ENCODE measurements at places on chromosomes 2 and 18. TPM values are rescaled to one million over a fixed set of nuclear protein-coding genes. Genes with fewer than 3 reads are reported as not detected.
A peak's percentile ranks its signal among the peaks of the same experiment; 100 is the strongest.

- no peak for DNase-seq
Observed at GRCh38 chr2:60495041-60495625, 58.3 kb downstream of the BCL11A start.

GRCh38 chr18:70216788-70217187 lies 11.3 kb upstream of the RTTN start:
- no peak for DNase-seq

- DNase-seq, result no peak
Observed at GRCh38 chr2:58834404-58834803, 593.3 kb upstream of the FANCL start.

DNA sequence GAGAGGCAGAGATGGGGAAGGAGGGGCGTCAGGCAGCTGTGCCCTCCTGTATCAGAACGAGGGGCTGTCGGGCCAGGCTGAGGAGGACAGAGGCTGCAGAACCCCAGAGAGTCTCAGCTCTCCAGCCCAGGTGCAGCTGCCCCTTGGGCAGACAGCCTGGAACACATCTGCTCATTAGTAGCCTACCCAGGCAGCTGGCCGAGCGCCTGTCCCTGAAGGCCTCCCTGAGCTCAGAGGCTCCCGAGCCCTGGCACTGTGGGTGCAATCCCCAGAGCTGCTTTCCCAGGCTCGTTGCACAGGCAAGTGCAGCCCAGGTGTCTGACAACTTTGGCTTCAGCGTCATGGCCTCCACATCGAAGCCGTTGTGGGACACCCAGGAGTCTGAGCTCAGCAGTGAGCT lies 13.1 kb upstream of the TMEM185B start:
- DNase-seq, result no peak

DNA sequence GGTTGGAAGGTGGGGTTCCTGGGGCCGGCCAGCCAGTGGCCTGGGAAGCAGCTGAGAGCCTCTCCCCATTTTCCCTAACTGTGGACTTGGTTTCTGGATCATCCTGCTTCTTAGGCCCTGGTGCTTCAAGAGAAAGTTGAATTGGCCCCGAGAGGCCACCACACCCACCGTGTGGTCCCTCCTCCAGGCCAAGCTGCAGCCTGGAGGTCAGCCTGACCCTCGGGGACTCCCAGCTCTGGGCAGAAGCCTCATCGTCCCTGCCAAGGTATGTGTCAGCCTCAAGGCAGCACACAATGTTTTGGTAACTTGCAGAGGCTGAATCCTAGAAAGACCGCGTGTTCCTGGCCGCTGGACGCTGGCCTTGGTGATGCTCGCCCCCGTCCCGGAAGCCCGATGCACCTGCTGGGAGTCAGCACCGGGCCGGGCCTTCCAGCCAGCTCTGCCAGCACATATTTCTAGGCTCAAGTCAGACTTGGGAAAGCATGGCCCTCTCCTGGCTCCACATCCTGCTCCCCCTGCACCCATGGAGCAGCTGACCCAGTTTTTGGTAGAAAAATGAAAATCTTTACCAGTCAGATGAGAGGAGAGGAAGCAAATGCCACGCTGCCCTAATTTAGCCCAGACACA lies 72.6 kb downstream of the ACTR2 start:
- DNase-seq, result peak; percentile 90

DNA sequence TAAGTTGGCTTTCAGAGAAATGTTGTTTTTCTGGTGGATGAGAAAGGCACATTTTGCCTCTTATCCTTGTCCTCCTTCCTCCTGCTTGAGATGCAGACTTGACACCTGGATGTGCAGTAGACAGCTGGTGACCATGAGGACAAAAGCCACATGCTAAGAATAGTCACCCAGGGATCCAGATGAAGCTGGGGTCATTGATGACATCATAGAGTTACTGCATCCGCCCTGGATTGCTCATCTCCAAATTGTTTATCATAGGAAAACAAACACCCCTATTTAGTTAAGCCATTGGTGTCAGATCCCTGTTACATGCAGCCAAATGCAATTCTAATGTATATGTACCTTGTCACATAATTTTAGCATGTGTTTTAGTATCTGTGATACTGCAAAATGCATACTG lies 16.3 kb upstream of the SLC1A4 start:
- DNase-seq, result no peak

GRCh38 chr18:79784071-79784913 lies 13.4 kb upstream of the KCNG2 start:
- DNase-seq, result peak; percentile 63

- no peak for DNase-seq
Observed at GRCh38 chr18:75031717-75032317, 177.1 kb downstream of the PTGR3 start.

- DNase-seq, result no peak
Observed at GRCh38 chr2:159650574-159650973, 34.2 kb upstream of the BAZ2B start.

GRCh38 chr18:77634494-77634893 lies 384.8 kb downstream of the GALR1 start:
- no peak for DNase-seq

DNA sequence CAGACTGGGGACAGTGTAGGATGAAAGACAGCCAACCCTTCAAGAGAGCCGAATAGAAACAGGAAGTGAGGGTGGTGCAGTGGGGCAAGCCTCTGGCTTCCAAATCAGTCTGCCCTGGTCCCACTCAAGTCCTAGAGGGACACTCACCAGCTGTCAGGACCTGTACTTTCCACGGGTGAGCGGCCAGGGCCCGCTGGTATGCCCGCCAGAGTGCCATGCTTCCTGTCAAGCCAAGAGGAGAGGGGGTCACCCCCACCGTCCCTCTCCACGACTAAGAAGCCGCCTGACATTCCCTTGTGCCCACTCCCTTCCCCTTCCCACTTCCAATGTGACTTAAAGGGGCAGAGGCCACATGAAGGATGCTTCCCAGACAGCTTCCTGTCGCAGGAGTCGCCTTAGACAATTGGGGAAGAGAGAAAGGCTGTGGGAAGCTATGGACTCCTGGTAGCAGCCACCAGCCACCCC lies 564 bp downstream of the MPV17 start:
- DNase-seq, result peak; percentile 52

- no peak for DNase-seq
Observed at GRCh38 chr18:69617888-69618287, 217.2 kb downstream of the DOK6 start.

DNA sequence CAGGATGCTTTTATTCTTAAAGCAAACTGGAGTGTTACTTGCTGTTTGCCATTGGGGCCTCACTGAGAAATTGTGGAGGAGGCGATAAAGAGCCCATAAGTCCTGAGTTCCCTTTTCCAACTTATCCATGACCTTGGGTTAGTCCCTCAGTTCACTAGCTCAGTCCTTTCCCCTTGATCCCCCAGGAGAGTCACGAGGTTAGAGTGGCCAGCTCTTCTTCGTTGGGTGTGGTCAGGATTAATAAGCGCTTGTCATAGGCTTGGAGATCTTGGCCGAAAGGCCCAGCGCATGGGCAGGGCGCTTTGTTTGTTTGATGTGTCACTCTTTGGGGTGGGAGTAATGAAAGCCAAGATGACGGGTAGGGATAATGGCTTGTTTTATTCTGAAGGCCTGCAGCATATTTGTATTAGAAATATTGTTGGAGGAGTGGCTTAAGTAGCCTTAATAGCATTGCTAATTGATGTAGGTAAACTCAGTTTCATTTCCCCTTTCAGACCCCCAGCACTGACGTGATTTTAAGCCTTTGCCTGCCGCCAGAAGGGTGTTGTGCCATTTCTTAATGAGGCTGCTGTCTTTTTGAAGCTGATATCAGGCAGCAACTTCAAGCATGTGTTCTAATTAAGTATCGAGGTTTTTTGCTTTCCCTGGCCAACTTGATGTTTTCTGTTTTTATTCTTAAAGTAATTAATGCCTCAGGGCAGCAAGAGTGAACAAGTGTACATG lies 15.7 kb downstream of the GRHL1 start:
- no peak for DNase-seq

The ANKRD29 gene
- total RNA-seq, result 10.2 TPM

The RAB6D gene
- total RNA-seq, result not detected

The PRKAG3 gene
- 0.19 TPM for total RNA-seq

The PFN4 gene
- not detected for total RNA-seq

The PLCD4 gene
- 1.6 TPM for total RNA-seq

The SERPINB11 gene
- total RNA-seq, result not detected

The HNRNPA3 gene
- 149 TPM for total RNA-seq
